ENCODE measurements at places on chromosomes 2 and 18.

- no peak for DNase-seq
These were observed 40.8 kb downstream of the DARS1 start for GRCh38 chr2:135944625-135945024.

- no peak for DNase-seq
These were observed 112.8 kb downstream of the DSC3 start for GRCh38 chr18:30929718-30930117.

DNA sequence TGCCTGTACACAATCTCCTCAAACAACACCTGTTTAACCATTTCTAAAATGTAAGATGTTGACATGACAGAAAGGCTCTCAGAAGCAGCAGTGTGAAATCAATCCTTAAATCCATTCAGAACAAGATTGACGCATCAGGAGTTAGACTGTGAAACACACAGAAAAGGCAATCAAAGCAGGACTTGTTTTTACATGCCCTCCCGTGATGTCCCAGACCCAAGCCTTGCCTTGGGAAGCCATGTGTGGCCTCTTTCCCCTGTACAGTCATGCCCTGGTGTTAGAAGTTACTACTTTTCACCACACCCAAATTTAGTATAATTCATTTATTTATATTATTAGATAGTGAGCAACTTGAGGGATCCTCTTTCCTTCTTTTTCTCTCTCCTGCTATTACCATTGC, 115.7 kb downstream of the NCKAP5 start:
- DNase-seq = no peak

GRCh38 chr2:84919885-84920580, 14.6 kb downstream of the TMSB10 start:
- DNase-seq = peak; percentile 51

DNA sequence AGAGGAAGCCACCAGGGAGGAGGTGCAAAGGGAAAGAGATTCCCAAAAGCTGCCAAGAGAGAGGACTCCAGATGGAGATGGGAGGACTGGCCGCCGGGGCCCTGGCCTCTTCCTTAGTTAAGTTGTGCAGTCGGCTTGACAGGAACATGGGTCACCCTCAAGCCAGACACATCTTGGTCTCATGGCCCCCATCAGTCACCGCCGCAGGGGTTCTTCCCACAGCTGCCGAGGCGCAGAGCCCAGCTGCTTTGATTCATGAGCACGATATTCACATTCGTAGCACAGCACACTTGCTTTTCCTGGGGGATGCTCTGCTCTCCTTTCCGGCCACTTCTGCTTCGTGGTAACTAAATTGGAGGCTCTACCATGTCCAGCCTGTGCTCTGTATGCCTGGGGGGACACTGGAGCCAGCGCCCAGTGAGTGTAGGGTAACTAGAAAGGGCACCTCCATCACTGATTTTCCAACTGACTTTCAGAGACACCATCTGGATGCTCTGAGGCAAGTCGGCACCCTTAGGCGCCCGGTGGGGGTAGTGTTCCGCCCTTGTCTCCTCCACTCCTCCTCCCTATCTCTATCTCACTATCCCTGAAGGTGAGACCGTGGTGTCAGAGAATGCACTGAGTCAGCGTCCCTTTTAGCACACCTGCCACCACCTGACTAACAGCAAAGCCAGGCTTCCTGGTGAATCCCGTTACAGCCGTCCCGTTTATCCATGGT, 13.3 kb downstream of the TWIST2 start:
- DNase-seq = no peak

- no peak for DNase-seq
These were observed 52.8 kb upstream of the IL1RL1 start for GRCh38 chr2:102258386-102259074.

- no peak for DNase-seq
These were observed 73.7 kb upstream of the SLC1A4 start for GRCh38 chr2:64915510-64915900.

GRCh38 chr18:5380586-5380985, 85.1 kb upstream of the ZBTB14 start:
- no peak for DNase-seq

DNA sequence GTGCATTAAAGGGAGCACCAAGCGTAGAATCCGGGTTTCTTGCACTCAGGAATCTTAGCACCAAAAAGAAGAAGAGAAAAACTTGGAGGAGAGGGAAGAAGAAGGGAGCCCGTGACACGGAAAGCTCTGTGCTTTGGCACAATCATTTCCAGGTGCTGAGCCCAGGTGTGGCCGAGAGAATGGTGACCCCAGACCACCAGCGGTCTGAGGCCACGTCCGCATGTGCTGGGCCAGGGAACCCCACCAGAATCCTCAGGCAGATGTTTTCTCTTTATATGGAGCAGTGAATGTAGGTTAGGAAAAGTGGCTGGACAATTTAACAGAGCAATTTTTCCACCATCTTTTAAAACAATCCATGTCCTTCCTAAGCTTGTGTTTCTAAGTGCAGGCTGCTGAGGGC, 520.9 kb downstream of the EPHA4 start:
- DNase-seq = no peak

DNA sequence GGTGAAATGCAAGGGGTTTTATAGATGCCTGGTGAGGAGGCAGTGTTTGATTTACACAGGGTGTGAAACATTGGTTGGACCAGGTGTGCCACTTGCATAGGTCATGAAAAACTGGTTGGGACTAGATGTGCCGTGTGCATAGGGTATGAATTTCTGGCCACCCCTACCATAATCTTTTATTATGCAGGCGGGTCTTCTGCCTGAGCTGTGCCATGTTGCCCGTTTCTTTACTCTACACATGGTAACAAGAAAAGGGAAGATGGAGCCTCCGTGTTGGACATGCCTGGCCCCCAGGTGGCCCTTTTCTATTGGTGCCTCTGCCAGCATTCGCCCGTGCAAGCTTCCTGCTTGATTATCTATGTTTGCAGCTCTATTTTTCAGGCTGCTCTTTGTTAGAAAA, 805.4 kb downstream of the TRIB2 start:
- no peak for DNase-seq

GRCh38 chr2:114745700-114746099, 303.3 kb downstream of the DPP10 start:
- no peak for DNase-seq

DNA sequence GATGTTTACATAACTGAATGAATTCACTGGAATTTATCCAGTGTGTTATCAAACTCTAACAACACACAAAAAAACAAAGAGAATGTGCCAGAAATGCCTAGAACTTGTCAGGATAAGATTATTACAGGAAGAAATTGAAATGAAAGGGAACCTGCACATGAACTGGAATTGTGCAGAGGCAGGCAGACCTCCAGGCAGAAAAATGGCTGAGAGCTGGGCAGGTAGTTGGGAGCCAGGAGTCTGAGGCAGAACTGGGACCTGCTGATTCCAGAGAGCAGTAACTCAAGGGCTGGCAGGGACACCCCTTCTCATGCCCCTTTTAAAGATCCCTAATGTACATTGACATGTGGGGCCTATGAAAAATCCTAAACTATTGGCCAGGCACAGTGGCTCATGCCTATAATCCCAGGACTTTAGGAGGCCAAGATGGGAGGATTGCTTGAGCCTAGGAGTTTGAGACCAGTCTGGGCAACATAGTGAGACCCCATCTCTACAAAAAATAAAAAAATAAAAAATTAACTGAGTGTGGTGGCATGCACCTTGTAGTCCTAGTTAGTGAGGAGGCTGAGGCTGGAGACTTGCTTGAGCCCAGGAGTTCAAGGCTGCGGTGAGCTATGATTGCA, 674 bp upstream of the SP110 start:
- no peak for DNase-seq

DNA sequence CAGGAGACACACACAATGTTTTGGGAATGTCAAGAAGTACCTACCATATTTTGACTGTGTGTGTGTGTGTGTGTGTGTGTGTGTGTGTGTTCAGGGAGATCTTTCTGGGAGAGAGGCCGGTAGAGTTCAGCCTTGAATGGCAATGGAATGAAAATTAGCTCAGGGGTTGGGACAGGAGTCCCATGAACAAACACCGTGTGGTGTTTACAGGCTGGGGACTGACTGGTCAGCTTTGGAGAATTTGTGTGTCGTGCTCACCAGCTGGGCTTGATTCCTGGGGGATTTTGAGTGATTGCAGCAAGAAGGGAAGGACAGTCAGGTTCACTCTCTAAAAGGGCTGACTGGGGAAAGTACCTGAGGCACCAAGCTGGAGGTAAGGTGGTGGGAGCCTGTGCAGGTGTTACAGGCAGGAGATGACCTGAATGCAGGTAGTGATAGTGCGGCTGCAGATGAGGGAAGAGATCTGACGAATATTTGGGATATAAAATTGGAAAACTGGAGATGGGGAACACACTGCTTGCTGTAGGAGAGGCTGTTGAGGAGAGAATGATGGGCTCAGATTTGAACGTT, 2.5 kb upstream of the ADNP2 start:
- no peak for DNase-seq

DNA sequence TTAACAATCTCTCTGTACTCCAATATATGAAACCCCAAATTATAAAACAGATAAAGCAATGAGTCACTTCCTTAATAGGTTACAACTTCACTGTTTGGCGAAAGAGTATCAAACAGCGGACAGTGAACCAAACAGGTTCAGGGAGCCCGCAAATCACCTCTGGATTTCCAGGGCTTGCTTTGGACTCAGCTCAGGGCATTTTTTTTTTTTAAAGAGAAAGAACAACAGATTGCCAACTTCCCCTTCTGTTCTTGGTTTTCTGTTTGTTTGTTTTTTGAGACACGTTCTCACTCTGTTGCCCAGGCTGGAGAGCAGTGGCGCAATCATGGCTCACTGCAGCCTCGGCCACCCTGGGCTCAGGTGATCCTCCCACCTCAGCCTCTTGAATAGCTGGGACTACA, 52.7 kb downstream of the ABCB11 start:
- DNase-seq = no peak

GRCh38 chr18:24103320-24104021, 35.4 kb upstream of the CABYR start:
- no peak for DNase-seq

DNA sequence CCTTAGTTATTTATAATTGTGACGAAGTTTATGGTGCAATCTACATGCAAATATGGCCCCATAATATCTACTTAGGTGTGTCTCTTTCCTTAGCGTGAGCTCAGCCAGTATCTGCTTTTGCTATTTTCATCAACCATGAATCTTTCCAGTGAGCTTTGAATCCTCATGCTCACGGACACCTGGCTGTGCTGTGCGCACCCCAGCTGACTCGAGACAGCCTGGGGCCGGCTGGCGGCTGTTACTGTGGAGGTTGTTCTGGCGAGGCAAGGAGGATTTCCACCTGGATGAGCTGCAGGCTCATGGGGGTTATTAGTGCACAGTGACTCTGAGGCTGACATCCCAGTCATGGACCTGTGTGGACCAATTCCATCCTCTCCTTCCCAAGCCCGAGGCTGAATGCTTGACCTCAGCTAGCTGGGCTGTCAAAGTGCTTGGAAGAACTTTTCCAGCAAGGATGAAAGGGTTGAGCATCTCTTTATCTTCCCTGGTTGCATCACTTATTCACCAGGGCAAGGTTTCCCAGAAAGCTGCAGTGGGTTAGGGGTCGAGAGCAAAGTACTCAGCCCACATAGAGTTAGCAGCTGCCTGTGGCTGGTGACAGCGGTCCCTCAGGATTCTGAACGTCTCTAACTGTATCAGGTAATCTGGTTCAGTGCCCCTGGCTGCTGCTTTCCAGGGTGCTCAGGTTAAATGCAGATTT, 141.7 kb downstream of the ARL4C start:
- no peak for DNase-seq

DNA sequence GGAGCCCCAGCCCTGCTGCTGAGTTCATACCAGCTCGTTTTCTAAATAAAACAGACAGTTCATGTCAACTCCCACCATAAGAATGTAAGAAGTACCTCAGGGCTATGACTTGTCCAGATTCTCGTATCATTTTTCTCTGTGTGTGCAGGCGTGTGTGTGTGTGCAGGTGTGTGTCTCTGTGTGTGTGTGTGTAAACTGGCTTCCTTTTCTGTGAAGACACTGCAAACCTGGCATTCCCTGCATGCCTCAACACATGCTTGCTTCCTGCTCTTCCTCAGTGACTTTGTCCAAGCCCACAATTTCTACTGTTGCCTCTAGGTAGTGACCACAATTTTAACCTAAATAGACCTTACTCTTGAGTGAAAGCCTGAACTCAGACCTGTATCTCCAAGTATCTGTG, 879.0 kb downstream of the SLC4A3 start:
- DNase-seq = no peak

DNA sequence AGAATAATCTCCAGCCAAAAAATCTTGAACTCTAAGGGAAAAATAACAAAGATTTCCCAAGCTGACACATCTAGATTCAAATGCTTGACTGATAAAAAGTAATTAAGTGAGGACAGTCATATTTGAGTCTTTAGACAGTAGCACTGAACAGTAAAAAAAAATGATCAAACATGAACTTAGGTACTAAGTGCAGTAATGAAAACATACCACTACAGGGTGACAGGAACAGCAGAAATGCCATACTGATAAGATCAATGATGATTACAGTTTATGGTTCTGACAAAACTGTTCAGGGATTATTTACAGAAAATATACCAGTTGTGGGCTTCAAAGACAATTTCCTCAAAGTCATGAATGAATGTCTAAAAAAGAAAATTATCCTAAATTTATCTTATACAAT, 80.3 kb downstream of the OSBPL1A start:
- DNase-seq = no peak

DNA sequence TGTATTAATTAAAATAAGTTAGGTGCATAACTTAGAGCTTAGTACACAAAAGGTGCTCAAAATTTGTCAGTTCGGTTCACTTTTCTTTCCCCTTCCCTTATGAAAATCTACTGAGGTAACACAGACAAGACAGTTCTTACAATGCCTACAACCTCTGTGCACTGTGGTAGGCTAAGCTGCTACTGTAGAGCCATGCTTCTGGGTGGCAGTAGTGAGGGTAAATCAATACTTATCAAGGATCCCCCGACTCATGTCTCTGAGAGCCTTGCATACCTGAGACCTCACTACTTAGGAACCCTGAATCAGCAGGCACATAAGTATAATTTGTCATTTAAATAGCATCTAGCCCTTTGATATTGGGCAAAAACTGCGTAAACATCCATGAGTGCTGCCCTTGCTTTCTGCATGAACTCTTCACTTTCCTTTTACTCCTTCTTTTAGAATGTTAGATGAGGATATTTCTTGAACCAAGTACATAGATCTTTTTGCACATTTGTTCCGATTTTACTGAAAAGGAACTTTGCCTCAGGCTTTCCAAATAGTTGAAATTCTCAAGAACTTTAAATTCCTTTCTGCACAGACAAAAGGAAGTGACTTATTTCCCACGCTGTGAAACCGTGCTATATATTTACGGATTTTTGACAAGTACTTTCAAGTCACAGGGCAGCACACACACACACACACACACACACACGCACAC, 234.4 kb downstream of the TRIB2 start:
- DNase-seq = no peak

GRCh38 chr2:109258376-109258775, 129.4 kb downstream of the SH3RF3 start:
- no peak for DNase-seq

- DNase-seq = no peak
These were observed 119.0 kb downstream of the TRIB2 start for GRCh38 chr2:12835733-12836132.

- DNase-seq = no peak
These were observed 54.8 kb downstream of the ABI2 start for GRCh38 chr2:203383038-203383437.

DNA sequence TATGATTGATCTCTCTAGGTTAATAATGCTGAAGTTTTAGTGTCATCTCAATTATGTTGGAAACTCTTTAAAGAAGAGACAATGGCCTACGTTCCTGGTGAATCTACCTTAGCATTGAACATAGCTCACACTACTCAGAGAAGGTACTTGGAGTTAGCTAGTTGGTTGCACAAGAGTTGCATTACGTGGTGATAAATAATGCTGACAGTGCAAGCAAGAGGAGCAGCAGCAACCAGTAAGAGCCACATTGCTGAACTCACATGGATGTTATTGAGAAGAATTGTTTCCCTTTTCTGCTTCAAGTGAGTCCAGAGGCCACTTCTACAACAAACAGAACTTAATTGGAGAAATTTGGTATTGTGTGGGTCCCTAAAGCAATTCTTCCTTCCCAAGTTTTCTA, 737.1 kb downstream of the TDRD15 start:
- no peak for DNase-seq
